Suppressor macrophage (primary cell): ENCODE measurements at places on chromosomes 4 and X.

- no peak for DNase-seq
Observed at GRCh38 chr4:147312376-147313046, 168.4 kb upstream of the EDNRA start.

- peak; percentile 32 for DNase-seq
Observed at GRCh38 chr4:26342328-26343037, 21.7 kb downstream of the RBPJ start.

DNA sequence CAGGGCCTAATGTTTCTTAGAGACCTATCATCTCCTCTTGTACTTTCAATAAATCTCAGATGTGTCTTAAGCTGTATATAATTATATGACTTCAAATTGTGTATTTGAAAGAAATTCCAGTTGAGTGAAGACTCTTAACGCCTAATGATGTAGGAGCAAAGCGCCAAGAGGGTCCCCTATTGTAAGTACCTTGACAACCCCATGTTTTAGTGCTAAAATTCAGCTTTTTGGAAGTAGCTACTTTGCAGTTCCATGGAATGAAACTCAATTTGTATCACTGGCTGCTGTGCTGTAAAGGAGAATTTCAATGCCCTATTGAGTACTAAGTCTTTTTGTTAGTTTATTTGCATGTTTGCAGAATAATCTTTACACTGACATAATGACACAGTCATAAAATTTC is 1826.6 kb upstream of the AGA start:
- DNase-seq, result no peak

- no peak for DNase-seq
Observed at GRCh38 chrX:70969635-70970481, 39.0 kb upstream of the SLC7A3 start.

DNA sequence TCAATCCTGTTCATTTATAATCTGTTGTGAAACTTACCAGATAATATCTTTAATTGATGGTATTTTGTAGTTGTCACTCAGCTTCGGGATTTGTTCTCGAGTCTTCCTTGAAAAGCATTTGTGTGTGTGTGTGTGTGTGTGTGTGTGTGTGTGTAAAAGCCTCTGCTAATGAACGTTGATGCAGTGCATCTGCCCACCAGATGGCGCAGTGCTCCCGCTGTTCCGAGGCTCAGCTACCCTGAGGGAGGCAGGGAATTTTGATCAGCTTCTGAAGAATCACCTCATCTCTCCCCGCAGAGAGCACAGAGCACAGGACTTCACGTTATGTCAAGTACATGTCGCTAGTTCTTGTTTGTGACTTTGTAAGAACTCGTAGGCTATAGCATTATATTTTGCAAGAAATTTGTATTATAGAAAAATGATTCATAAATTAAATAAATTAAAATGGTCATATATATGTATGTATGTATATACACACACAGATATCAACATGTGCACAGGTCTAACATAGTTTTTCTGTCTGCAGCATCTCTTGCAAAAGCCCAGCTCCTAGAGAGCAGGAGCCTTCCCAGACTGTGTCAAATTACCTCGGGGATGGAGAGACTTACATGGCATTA is 316.7 kb upstream of the IGFBP7 start:
- peak; percentile 66 for DNase-seq

DNA sequence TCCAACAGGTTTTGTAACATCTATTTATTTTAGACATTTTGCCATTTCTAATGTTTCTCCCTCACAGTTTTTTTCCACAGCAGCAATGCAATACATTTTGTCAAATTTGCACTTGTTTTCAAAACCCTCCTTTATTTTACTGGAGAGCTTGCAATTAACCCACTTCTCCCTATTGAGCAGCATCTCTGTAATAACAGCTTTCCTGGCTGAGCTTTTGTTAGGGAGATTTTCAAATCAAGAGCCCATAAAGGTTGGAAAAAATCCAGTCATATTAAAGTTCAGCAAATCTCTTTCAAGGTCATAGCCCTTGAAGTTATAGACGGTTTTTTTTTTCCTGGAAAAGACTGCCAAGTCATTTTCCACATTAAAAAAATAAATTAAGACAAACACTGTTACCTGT is 450.6 kb upstream of the TENM3 start:
- no peak for DNase-seq

DNA sequence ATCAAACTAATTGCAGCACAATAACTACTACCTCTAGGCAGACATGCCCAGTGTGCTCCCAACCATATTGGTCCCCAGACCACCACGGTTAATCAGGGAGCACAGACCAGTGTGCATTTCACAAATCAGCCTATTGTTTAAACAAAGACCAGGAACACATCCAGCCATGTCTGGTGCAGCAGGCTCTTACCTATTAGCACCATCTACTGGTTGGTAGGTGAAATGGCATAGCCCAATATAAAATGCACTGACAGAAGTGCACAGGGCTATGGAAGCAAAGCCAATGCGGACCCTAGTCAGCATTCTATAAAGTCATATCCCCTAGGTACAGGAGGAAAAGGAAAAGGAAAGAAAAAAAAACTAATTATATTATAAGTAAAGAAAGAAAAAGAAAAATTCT is 15.5 kb upstream of the CYLC1 start:
- peak; percentile 12 for DNase-seq

DNA sequence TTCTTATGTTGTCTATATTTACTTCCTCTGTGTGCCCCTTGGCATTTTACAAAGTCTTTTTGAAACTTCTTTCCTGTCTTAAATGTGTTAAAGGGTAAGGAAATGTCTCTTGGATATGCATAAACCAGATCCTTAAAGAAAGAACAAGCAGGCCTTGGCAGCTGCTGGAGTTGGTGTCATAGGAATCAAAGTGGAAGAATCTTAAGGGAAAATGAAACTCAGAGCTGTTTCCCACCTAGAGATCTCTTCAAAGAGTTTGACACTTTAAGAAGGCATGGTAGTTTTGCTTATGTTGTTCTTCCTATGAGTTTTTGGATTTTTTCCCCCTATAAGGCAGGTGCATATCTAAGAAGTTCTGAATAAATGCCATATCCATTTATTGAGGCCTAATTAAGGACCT is 37.0 kb upstream of the CWH43 start:
- DNase-seq, result no peak

DNA sequence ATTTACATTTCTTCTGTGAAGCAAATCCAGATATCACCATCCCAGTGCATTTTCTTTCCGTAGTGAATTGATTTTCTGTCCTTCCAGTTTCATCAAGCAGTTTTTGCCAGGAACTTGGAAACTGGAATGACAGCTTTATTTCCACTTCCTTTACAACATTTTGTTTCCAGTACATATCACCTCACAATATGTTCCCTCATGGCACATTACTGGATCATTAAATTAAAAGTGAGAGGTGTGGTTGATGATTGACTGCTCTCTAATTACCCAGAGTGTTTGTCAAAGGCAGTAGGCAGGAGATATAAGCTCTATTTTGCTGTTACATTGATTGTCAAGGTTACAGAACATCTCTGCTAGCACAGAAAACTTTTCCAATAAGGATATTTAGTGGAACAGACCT is 22.3 kb upstream of the ACE2 start:
- DNase-seq, result no peak
